Occipital lobe (tissue), 3 donors: ENCODE measurements at places on chromosomes 7 and 10.

DNA sequence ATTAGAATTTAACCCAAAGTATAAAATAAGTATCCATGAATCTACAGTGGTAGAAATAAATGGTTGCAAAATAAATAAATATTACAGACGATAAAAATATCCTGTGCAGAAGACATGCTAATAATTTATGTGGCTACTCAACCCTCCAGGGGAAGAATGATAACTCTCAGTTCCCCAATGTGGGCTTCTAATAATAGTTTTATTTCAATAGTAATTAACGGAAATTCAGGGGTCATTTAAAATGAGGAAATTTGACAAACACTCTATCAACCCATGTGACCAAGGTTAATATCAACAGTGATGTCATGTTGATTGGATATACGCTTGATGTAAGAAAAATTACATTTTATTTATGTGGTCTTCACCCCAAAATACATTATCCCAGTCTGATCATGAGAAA lies 1082.6 kb upstream of the LRRTM3 start:
- no peak for DNase-seq

- no peak for DNase-seq
Observed at GRCh38 chr7:149175150-149175549, 20.2 kb upstream of the ZNF282 start.

GRCh38 chr10:1057106-1057657 lies 997 bp downstream of the WDR37 start:
- DNase-seq: no peak

- no peak for DNase-seq
Observed at GRCh38 chr10:12797471-12798262, 203.8 kb downstream of the CCDC3 start.

DNA sequence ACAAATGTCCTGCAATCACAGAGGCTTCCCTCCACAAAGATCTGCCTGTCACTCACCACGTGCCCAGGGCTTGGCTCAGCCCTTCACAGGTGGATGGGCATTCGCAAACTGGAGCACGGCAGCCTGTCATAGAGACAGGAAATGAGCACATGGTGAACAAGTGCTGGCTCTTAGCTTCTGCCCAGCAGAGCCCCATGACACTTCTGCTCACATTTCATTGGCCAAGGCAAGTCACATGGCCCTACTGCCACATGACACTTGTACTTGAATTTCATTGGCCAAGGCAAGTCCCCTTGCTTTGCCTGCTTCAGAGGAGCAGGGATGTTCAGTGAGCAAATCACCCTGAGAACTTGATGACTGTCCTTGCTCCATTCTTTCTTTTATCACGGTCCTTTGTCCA lies 110.8 kb upstream of the PPP2R2D start:
- DNase-seq: no peak

- DNase-seq: no peak
Observed at GRCh38 chr10:42973870-42974692, 102.8 kb upstream of the RET start.

DNA sequence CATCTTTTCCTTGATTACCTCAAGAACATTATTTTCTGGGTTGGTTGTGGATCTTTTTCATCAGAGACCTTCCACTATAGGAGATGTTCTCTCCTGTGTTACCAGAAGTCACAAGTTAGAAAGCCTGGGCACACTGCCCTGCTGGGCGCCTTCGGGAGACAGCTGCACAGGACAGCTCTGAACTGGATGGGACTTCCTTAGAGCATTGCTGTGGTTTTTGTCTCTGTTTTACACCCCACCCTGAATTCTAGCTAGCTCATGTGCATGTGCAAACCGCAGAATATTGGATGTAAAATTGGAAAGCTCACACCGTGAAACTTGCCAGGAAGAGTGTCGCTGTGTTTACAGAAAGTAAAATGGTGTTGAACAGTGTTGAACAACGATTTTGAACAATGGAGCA lies 54.4 kb upstream of the SEC61G start:
- peak; percentile 9 for DNase-seq

- DNase-seq: no peak
Observed at GRCh38 chr7:3561932-3562331, 260.9 kb downstream of the SDK1 start.

DNA sequence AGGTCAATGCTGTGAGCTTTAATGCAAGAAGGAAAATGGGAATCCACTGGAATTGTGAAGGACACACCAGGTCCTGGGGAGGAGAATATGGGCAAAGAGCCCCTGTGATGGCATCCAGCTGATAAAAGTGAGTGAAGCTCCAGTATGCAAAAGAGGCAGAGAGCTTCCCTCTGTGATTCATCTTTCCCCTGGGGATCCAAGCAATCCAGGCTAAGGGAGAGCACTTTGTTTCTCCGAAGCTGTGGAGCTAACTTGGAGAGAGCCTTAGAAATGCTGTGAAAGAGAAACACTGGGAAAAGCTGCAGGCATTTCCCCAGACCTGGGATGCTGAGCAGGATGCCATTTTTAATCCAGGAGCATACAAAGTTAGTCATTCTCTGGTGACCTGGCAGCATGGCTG lies 489.5 kb downstream of the SH2D4B start:
- DNase-seq: no peak

GRCh38 chr10:109588259-109588658 lies 335.1 kb downstream of the XPNPEP1 start:
- no peak for DNase-seq

GRCh38 chr10:1491901-1492300 lies 245.4 kb downstream of the ADARB2 start:
- DNase-seq: no peak

DNA sequence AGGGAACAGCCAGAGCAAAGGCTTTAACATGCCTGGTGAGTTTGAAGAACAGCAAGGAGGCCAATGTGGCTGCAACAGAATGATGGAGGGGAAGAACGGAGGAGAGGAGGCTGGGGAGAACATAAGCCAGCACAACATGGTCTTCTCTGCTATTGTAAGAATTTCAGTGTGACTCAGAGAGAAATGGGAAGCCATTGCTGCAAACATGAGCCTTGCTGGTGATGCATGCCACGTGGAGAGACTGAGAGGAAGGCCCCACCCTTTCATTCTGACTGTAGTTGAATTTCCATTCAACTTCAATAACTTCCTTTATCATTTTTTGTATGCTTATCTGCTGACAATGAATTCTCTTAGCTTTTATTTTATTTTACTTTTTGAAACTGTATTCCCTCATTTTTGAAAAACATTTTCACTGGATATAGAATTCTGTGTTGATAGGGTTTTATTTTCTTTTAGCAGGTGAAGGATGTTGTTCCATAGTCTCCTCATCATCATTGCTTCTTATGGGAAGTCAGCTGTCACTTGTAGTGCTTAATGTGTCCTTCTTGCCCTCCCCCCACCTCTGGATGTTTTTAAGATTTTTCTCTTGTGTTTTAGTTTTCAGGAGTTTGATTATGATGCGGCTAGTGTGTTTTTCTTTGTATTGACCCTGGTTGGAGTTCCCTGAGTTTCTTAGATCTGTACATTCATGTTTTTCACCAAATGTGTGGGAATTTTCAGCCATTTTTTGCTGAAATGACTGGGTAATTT lies 46.4 kb upstream of the LEP start:
- no peak for DNase-seq

GRCh38 chr10:79601939-79602338 lies 8.8 kb upstream of the SFTPA1 start:
- DNase-seq: no peak

DNA sequence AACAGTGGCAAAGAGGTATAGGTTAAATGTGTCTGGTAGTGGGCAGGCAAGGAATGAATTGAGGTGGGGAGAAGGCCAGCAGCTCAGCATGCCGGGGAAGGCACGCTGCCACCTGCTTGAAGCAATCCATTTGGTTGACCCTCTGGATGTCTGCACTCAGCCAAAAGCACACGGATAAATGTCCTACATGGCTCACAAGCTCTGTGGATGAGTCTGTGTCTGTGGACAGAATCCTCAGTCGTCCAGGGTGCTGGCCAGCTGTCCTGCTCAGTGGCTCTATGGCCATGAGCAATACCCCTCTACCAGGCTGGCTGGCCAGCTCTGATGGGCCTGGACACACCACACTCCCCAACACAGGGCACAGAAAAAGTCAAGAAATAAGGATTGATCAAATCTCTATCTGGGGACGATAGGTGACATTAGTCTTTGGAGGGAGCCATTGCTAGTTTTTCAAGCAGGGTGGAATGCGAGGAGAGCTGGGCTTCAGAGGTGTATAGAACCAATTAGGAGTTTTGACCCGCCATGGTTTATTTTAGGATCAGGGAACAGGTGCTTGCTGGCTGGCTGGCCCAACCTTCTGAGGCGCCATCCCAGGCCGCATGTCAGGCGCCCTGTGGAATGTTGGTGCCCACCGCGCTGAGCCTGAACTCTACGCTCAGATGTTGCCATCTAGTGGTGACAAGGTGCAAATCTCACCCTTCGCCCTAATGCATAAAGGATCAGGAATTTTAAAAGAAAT lies 493.4 kb downstream of the TNS3 start:
- DNase-seq: peak; percentile 11

- no peak for DNase-seq
Observed at GRCh38 chr7:103752995-103753394, 236.5 kb downstream of the RELN start.

DNA sequence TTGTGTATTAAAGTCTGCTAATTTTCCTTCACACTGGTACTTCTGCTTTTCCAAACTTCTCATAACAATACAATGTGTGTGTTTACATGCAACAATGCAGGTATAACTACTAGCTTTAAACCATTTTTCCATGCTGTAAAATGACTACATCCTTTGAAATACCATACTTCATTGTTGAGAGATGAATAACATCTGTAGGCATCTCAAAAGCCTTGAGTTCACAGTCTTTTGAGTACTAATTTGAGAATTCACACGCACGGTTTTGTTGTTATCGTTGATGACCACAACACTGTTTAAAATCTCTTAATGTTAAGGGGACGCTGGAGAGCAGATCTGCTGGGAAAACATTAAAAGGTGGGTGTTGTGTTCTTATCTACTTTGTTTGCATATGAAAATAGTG lies 37.4 kb downstream of the SEMA3A start:
- DNase-seq: no peak

DNA sequence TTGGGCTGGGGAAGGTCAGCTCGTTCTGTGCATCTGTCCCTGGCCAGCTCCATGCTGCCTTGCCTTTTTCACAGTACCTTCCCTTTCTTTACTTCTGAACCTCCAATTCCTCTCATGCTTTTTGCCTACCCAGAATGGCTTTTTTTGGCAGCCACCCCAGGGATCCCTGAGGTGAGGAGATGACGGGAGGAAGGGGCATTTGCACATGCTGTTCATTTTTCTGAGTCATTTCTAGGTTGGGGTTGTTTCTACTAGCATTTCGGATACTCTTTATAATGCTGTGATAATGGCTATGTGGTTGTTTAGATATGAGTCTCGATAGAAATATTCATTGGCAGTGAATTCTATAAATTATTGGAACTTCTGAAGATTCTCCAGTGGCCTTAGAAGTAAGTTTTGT lies 415.1 kb upstream of the FZD8 start:
- no peak for DNase-seq

- no peak for DNase-seq
Observed at GRCh38 chr7:3272691-3273141, 28.3 kb upstream of the SDK1 start.

- DNase-seq: no peak
Observed at GRCh38 chr10:60537697-60538096, 148.0 kb upstream of the ANK3 start.

GRCh38 chr10:68074031-68074774 lies 880 bp downstream of the HERC4 start:
- no peak for DNase-seq

- no peak for DNase-seq
Observed at GRCh38 chr7:108015740-108016139, 12.8 kb upstream of the LAMB1 start.

DNA sequence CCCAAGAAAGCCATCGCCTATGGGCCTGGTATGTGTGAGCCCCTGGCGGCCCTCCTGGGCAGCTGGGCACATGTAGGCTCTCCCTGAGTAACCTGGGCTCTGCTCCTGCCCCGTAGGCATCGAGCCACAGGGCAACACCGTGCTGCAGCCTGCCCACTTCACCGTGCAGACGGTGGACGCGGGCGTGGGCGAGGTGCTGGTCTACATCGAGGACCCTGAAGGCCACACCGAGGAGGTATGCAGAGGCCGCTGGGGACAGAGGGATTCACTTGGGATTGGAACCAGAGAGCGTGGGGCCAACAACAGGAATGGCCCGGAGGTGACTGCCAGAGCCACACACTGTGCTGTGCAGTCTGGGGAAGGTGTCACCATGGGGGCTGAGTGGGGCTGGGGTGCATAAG lies 7.3 kb downstream of the FLNC start:
- no peak for DNase-seq

- no peak for DNase-seq
Observed at GRCh38 chr7:157265051-157265450, 71.8 kb upstream of the DNAJB6 start.

DNA sequence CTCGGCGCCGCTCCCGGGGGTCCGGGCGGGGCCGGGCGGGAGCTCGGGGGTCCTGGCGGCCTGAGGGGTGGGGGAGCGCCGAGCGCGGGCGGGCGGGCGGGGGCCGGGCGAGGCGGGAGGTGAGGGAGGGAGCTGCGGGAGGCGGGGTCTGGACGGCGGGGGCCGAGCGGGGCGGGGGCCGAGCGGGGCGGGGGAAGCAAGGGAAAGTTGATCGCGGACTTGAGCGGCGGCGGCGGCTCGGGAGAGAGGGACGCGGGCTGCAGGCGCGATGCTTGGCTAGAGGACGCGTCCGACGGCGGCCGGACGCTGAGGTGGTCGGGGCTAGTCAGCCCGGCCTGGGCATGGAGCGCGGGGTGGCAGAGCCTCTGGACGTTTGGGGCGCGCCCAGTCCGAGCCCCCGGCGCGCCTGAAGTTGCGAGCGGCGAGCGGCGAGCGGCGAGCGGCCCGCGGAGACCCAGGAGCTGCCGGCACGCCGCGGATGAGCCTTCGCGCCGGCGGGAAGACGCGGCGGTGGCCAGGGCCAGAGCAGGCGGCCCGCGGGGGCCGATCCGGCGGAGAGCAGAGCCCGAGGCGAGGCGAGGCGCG lies at the start of gene CDH23:
CDH23 (plus strand) TSS at position 210 of the 585 bp plus-strand sequence. CDS start 42,912 bp downstream, outside the sequence.
- no peak for DNase-seq

- DNase-seq: no peak
Observed at GRCh38 chr7:94111009-94111408, 106.9 kb upstream of the BET1 start.

DNA sequence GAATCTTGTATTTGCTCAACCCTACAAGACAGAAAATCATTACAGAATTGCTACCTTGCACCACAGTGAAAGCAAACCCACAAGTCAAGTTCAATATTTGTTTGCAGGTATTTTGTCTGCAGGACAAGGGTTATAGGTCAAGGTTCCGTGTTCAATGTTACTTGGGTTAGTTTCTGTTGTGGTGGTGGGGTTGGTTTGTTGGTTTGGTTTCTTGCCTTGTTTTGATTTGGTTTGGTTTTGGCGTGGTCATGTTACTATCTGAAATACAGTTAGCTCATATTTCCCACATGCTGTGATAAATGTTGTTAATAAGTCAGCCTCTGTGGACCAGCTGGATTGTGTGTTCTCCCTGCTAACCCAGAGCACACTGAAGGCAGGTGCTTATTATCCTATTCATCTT lies 75.6 kb upstream of the INSIG1 start:
- DNase-seq: no peak

DNA sequence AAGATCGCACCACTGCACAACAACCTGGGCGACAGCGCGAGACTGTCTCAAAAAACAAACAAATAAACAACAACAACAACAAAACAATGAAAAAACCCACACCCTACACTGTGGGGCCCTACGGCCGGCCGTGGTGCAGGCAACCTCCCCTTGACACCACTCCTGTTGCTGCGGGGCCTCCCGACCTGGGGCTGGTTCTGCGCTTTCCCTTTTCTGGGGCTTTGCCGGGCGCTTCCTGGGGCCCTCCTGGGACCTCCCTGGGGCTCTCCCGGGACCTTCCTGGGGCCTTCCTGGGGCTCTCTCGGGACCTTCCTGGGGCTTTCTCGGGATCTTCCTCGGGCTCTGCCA lies 46.6 kb downstream of the INSIG1 start:
- no peak for DNase-seq

- DNase-seq: no peak
Observed at GRCh38 chr10:7308826-7309225, 102.0 kb downstream of the SFMBT2 start.
